Activated CD4-positive, alpha-beta T cell treated with anti-CD3 and anti-CD28 coated beads for 24 hours (primary cell): ENCODE measurements at places on chromosomes 7 and 10.

- no peak for DNase-seq
Observed at GRCh38 chr10:121240556-121240955, 357.7 kb downstream of the FGFR2 start.

DNA sequence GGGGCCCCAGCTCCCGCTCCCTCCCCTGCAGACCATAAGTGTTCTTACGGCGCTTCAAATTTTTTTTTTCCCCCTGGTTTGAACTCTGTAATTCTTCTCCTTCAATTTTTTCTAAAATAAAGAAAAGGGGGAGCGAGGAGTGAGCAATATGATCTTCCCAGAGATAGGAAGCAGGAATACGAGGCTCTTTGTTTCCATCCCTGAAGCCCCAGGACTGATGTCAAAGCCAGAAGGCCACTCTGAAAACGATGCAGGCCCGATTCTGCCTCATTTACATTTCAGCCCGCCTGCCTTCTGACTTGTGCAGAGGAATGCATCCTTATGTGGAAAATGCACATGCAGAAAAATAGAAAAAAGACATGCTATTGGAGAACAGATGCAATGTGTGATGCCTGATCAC, 401.5 kb upstream of the MKI67 start:
- DNase-seq: no peak

GRCh38 chr10:124125305-124126116, 32.1 kb upstream of the CHST15 start:
- DNase-seq: no peak

DNA sequence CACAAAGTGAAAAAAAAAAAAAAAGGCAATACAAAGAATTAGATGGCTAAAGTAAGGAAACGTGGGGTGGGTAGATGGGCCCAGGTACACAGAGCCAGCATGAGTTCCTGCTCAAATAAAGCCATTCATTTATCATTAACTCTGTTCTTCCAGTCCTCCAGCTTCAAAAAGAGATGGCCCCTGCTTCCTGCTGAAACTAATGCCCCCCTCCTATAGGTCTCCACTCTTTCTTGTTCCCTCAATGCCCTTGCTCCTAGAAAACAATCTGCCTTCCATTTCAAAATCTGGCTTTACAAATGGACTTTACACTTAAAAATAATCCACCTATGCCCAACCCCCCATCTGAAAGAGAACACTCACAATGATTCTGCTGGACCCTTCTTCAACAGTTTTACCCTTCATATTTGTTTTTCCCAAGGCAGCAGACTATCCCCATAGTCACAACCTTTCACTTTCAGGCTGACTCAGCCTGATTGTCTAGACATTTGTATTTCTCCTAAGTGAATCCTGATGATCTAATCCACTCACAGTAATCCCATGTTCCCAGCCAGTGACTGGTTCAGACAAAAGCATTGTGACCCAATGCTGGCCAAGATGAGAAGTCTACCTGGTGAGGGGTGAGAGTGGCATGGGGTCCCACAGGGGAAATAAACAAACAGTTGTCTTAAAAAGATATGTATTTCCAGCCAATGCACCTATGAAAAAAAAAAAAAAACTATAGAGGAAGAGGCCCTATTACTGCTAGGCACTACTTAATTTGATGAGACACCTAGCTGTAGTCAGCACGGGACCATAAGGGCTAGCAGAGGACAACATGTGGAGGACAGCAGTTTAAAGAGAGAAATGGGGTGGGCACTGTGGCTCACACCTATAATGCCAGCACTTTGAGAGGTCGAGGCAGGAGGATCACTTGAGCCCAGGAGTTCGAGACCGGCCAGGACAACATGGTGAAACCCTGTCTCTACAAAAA, 74.6 kb upstream of the GRID1 start:
- DNase-seq: no peak

DNA sequence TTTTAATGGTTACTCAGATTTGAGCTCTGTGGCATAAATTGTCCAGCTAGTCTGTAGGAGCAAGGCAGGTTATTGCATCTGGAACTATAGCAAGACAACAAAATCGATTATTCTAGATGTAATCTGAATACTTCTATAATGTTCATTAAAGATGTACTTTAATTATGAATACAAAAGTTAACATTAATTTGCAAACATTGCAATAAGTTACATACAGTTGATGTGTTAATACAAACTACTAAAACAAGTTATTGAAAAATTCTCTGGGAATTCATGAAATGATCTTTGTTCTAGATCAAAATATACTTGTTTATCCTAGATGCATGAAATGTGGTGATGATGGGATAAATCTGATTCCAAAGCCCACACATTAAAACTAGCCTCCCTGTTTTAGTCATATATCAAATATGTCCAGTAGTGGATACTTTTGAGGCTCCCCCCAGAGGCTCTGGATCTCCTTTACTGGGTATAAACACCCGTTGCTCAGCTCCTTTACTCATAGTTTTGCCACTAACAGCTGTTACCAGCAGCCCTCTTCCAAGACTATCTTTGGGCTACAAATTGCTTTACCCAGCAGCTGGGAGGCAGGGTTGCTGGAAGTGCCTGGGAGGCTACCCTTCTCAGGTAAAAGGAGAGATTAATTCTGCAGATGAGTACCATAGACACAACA, 78.1 kb downstream of the ARL4A start:
- no peak for DNase-seq

DNA sequence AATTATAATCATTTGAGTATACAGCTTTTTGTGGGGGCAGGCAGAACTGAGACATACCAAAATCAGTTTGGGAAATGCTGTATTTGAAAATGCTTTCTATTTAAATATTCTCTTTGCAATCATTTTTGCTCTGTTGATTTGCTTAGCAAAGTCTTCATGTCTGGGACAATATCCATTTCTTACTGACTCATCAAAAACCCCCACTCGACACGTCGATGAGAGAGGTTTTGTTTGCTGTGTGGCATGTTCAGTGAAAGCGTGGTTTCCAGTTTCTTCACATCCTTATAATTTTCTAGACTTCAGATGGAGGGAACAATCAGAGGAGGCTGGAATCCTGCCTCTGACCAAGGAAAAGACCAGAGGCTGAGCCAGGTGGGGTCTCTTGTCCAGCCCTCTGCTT, 28.9 kb downstream of the HTRA1 start:
- no peak for DNase-seq

GRCh38 chr7:70607281-70607680, 524.7 kb upstream of the GALNT17 start:
- no peak for DNase-seq

DNA sequence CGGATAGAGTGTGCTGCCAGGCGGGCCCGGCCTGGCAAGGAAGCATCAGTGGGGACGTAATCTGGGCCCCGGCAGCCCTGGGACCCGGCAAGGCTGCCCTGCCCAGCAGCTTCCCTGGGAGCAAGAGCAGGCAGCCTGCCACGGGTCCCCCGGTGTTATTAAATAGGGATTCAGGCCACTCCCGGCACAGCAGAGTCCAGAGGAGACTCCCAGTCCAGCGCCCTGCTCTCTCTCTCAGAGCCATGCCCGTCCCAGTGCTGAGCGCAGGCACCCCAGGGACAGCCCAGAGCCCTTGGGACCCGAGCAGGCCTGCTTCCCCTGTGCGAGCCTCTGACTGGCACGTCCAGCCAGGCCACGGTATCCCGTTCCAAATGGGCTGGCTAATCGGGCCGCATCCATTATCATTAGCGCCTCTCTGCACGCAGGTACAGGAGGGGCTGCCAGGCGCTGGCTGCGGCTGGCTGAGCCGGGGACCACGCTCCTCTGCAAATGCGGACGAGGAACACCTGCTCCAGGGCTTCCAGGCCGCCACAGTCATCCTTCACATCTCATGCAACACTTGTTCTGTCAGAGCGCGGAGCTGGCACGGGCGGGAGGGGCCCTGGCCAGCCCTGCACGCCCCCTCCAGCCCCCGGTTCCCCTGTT, 344.2 kb upstream of the MKI67 start:
- DNase-seq: no peak

GRCh38 chr10:66176772-66177171, 749.1 kb upstream of the LRRTM3 start:
- no peak for DNase-seq
